Psoas muscle (tissue), 8 donors: ENCODE measurements at places on chromosomes 7 and 10. TPM values are rescaled to one million over a fixed set of nuclear protein-coding genes. Genes with fewer than 3 reads are reported as not detected.

GRCh38 chr10:86684331-86685097 is 16.2 kb downstream of the LDB3 start:
- no peaks in the 10 kb centered on the region for H3K27me3 ChIP-seq
- DNase-seq, result peak; percentile 90
- peaks cover 84% of the 10 kb centered on the region for H3K4me1 ChIP-seq
- H3K36me3 ChIP-seq, result no peaks in the 10 kb centered on the region
- peak overlapping the region; percentile 92 for H3K27ac ChIP-seq
- no peak overlapping the region for H3K4me3 ChIP-seq

DNA sequence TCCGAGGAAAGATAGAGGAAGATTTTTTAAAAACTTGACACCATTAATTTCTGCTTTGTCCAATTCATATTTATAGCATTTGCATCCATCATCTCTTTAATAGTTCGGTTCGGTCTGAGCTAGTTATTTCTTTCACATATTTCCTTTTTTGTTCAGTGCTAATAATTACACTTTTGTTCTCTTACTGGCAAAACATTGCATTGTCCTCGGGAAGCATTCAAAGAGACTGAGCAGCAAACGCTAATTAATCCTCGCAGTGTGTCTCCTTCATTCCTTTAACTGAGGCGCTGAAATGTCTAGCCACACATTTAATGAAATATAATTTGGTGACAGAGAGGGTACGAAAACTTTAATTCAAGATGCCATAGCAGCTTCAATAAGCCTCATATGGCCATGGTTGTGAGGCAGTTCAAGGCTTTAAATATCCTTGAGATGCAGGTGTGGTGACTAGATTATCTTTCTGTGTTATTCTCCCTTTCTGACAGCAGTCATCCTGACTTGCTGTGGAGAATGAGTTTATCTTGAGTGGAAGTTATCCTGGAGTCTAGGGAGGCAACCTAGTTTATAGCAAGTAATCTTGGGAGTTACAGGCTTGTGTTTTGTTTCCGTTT is 431.4 kb downstream of the SDK1 start:
- H3K4me3 ChIP-seq, result no peak overlapping the region
- no peak overlapping the region for H3K27ac ChIP-seq
- H3K27me3 ChIP-seq, result no peaks in the 10 kb centered on the region
- no peak for DNase-seq
- H3K36me3 ChIP-seq, result no peaks in the 10 kb centered on the region

DNA sequence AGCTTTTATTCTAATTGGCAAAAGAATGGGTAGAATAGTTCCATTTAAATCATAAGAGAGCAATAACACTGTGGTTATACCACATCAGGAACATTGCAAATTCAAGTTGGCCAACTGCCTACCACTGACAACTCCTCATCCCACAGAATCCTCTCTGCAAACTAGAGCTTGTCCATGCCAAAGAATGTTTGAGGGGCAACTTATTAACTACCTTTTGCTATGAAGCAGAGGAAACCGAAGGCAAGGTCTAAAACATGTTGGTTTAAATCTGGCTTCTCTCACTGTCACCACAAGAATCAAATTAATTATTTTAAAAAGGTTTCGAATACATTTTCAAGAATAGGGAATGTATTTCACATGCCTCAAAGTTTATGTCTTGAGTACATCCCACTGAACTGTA is 36.0 kb downstream of the RHOBTB1 start:
- H3K36me3 ChIP-seq, result peaks cover 39% of the 10 kb centered on the region
- H3K27ac ChIP-seq, result peak overlapping the region; percentile 95

The GIMAP2 gene
- total RNA-seq, result 3.7 TPM

GRCh38 chr10:124104011-124104627 is 10.7 kb upstream of the CHST15 start:
- H3K36me3 ChIP-seq, result no peaks in the 10 kb centered on the region
- peaks cover 14% of the 10 kb centered on the region for H3K4me1 ChIP-seq
- no peak overlapping the region for H3K27ac ChIP-seq
- no peak overlapping the region for H3K4me3 ChIP-seq
- DNase-seq, result no peak

DNA sequence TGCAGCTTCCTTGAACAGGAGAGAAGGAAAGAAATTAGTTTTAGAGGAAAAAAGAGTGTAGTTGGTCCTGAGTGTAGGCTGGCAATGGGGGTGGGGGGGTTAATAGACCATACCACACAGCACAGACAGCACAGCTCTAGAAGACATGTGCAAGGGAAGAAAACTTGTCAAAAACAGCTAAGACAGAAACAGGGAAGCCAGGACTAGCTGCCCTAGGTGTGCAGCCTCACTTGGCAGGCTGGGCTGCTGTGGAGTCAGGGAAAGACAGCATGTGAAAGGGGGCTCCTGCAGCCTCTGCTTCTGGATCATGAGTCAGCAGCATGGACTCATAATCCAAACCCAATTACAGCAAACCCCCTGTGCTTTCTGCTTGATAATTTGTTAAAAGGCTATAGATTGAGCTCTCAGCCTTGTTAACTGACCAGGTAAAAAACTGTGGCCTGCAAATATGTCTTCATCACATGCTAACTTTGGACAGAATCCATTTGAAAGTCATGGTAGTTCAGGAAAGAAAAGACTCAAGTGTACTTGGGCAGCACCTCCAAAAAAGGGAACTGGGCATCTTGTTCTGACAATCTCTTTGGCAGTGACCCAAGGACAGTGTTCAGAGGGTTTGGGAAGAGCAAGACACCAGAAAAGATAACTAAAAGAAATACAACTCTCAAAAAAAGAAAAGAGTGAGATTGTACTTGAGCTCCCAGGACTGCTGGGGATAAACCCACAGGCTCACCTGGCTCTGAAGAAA is 142.2 kb upstream of the VWC2 start:
- H3K36me3 ChIP-seq, result no peaks in the 10 kb centered on the region
- H3K27me3 ChIP-seq, result no peaks in the 10 kb centered on the region
- DNase-seq, result no peak
- H3K4me1 ChIP-seq, result no peaks in the 10 kb centered on the region

The GPER1 gene
- total RNA-seq, result 1.1 TPM

The ZNF485 gene
- total RNA-seq, result 6.4 TPM

The PVRIG gene
- total RNA-seq, result 0.61 TPM

The SPDYE11 gene
- not detected for total RNA-seq

GRCh38 chr7:139725077-139725476 is 52.7 kb downstream of the HIPK2 start:
- no peak overlapping the region for H3K27ac ChIP-seq
- H3K27me3 ChIP-seq, result no peaks in the 10 kb centered on the region
- peaks cover 63% of the 10 kb centered on the region for H3K4me1 ChIP-seq
- H3K4me3 ChIP-seq, result no peak overlapping the region
- H3K36me3 ChIP-seq, result no peaks in the 10 kb centered on the region

- DNase-seq, result no peak
- H3K4me3 ChIP-seq, result no peak overlapping the region
- no peaks in the 10 kb centered on the region for H3K4me1 ChIP-seq
- H3K36me3 ChIP-seq, result no peaks in the 10 kb centered on the region
These were observed 554.4 kb downstream of the INHBA start for GRCh38 chr7:41148521-41148951.

The SEMA3C gene
- 63.1 TPM for total RNA-seq

GRCh38 chr7:71329030-71329660 is 197.2 kb downstream of the GALNT17 start:
- H3K4me1 ChIP-seq, result peaks cover 11% of the 10 kb centered on the region
- H3K27me3 ChIP-seq, result no peaks in the 10 kb centered on the region
- H3K4me3 ChIP-seq, result peak overlapping the region; percentile 22
- DNase-seq, result no peak

The ABCB1 gene
- 1.4 TPM for total RNA-seq

- no peaks in the 10 kb centered on the region for H3K27me3 ChIP-seq
- H3K4me1 ChIP-seq, result no peaks in the 10 kb centered on the region
- no peak for DNase-seq
These were observed 1288.5 kb downstream of the GATA3 start for GRCh38 chr10:9342885-9343570.

GRCh38 chr7:12583922-12584321 is 13.4 kb downstream of the SCIN start:
- H3K4me3 ChIP-seq, result no peak overlapping the region
- no peaks in the 10 kb centered on the region for H3K36me3 ChIP-seq
- no peak for DNase-seq
- H3K27ac ChIP-seq, result no peak overlapping the region
- no peaks in the 10 kb centered on the region for H3K27me3 ChIP-seq

DNA sequence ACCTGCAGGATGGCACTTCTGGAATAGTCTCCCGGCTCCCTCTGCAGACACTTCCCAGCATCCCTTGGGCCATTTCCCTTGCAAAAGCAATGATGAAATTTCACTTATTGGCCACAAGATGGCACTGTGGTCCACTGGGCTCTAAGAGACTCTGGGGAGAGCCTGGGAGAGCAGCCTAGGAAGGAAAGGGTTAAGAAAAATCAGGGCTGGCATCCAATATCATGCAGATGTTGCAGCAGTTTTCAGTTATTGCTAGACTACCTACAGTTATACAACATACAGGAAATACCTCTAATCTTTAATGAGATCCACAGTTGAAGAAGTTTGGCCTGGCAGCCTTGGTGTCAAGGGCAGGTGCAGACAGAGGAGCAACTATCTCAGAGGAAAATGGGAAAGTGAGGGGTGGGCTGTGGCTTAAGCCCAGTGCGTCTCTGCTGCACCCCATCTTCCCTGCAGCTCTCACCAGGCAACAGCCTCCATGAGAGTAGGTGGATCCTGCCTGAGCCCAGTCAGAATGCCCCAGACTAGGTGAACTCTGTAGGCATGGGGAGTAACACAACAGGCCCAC is 100.2 kb upstream of the PRSS58 start:
- H3K4me3 ChIP-seq, result no peak overlapping the region
- H3K27me3 ChIP-seq, result no peaks in the 10 kb centered on the region
- no peak overlapping the region for H3K27ac ChIP-seq
- H3K36me3 ChIP-seq, result no peaks in the 10 kb centered on the region

The PAX4 gene
- not detected for total RNA-seq

The CRCP gene
- total RNA-seq, result 13.5 TPM

- peak overlapping the region; percentile 72 for H3K4me3 ChIP-seq
- peaks cover 19% of the 10 kb centered on the region for H3K27me3 ChIP-seq
- H3K27ac ChIP-seq, result no peak overlapping the region
- H3K4me1 ChIP-seq, result no peaks in the 10 kb centered on the region
These were observed 539 bp upstream of the FAM241B start for GRCh38 chr10:69629519-69629896.

DNA sequence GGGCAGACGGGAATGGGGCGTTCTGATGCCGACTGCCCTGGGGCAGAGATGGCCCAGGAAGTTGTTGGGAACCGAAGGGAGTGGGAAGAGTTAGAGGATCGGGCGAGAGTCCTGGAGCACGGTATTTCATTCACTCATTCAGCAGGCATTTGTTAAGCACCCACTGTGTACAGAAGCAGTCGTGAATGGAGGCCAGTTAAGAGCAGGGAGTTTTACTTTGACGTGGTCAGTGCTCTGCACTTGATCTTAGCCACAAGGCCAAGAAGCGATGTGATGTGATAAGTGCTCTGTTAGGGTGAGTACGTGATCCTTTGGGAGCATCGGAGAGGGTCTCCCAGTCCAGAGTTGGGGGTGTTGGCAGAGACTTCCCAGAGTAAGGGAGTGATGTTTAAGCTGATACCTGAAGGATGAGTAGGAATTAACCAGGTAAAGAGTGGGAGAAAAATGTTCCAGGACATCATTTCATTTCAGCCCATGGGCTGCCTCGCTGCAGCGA is 890 bp downstream of the ZFYVE27 start:
- H3K36me3 ChIP-seq, result peaks cover 45% of the 10 kb centered on the region
- peak overlapping the region; percentile 98 for H3K27ac ChIP-seq
- DNase-seq, result no peak
- H3K27me3 ChIP-seq, result no peaks in the 10 kb centered on the region

DNA sequence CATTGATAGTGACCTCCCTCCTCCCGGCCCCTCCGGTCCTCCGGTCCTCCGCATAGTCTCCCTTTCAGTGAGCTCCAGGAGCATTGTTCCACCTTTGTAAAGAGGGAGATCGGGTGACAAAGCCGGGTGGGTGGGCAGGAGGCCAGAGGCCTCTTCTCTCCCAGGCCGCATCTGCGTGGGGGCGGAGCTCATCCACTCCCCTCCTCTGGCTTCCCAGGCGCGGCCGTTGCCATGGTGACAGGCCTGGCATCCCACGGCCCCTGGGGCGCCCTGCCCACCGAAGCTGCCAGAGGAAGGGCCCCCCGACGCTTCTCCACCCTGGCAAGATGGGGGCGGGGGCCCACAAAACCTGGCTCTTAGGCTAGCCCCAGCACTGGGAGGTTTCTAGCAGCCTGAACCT is 4.4 kb upstream of the FZD9 start:
- H3K27ac ChIP-seq, result no peak overlapping the region
- H3K36me3 ChIP-seq, result no peaks in the 10 kb centered on the region
- no peak for DNase-seq

GRCh38 chr7:31478721-31479120 is 35.2 kb upstream of the ITPRID1 start:
- H3K27me3 ChIP-seq, result no peaks in the 10 kb centered on the region
- DNase-seq, result no peak
- no peaks in the 10 kb centered on the region for H3K36me3 ChIP-seq
- no peak overlapping the region for H3K4me3 ChIP-seq

DNA sequence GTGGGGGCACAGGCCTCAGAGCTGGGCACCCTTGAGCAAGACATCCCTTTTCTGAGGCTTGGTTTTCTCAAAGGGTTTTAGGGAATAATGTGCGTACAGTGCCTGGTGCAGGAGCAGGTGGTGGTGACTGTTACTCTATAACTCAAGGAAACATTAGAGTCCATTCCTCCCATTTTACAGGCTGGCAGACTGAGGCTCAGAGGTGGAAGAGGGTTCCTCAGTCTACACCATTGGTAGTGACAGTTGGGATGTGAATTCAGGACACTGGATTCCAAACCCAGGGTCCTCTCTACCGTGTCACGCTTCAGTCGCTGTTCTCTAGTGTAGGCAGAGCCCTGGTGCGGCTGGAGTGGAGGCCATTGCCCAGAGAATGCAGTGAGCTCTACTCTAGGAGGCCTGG is 40.0 kb upstream of the AQP1 start:
- H3K4me3 ChIP-seq, result no peak overlapping the region
- DNase-seq, result no peak
- no peak overlapping the region for H3K27ac ChIP-seq
- H3K4me1 ChIP-seq, result peaks cover 3% of the 10 kb centered on the region
- H3K27me3 ChIP-seq, result no peaks in the 10 kb centered on the region
- H3K36me3 ChIP-seq, result no peaks in the 10 kb centered on the region

- H3K27me3 ChIP-seq, result no peaks in the 10 kb centered on the region
- H3K4me1 ChIP-seq, result no peaks in the 10 kb centered on the region
- no peak for DNase-seq
- H3K36me3 ChIP-seq, result no peaks in the 10 kb centered on the region
These were observed 10.9 kb downstream of the GPR141 start for GRCh38 chr7:37694208-37695094.

- H3K4me3 ChIP-seq, result no peak overlapping the region
- H3K27ac ChIP-seq, result no peak overlapping the region
- no peaks in the 10 kb centered on the region for H3K27me3 ChIP-seq
- no peaks in the 10 kb centered on the region for H3K4me1 ChIP-seq
- DNase-seq, result no peak
- H3K36me3 ChIP-seq, result no peaks in the 10 kb centered on the region
These were observed 13.0 kb upstream of the SMIM30 start for GRCh38 chr7:113131367-113131766.

- H3K36me3 ChIP-seq, result no peaks in the 10 kb centered on the region
- DNase-seq, result no peak
- H3K27me3 ChIP-seq, result no peaks in the 10 kb centered on the region
- H3K4me1 ChIP-seq, result no peaks in the 10 kb centered on the region
- H3K27ac ChIP-seq, result no peak overlapping the region
These were observed 64.2 kb upstream of the COL1A2 start for GRCh38 chr7:94330269-94331020.

The CFAP70 gene
- total RNA-seq, result 0.86 TPM

GRCh38 chr7:111752022-111752582 is 189.8 kb upstream of the IMMP2L start:
- H3K27ac ChIP-seq, result no peak overlapping the region
- no peaks in the 10 kb centered on the region for H3K27me3 ChIP-seq
- no peak overlapping the region for H3K4me3 ChIP-seq
- H3K36me3 ChIP-seq, result peaks cover 4% of the 10 kb centered on the region
- peak; percentile 39 for DNase-seq

The AGR2 gene
- not detected for total RNA-seq
